ENCODE measurements at places on chromosomes 4 and X.

- DNase-seq: no peak
Observed at GRCh38 chr4:140944199-140944515, 188.0 kb upstream of the TBC1D9 start.

- no peak for DNase-seq
Observed at GRCh38 chr4:32624943-32625603, 1904.9 kb downstream of the PCDH7 start.

GRCh38 chrX:130079824-130080406, 30.4 kb downstream of the ELF4 start:
- peak; percentile 52 for DNase-seq

DNA sequence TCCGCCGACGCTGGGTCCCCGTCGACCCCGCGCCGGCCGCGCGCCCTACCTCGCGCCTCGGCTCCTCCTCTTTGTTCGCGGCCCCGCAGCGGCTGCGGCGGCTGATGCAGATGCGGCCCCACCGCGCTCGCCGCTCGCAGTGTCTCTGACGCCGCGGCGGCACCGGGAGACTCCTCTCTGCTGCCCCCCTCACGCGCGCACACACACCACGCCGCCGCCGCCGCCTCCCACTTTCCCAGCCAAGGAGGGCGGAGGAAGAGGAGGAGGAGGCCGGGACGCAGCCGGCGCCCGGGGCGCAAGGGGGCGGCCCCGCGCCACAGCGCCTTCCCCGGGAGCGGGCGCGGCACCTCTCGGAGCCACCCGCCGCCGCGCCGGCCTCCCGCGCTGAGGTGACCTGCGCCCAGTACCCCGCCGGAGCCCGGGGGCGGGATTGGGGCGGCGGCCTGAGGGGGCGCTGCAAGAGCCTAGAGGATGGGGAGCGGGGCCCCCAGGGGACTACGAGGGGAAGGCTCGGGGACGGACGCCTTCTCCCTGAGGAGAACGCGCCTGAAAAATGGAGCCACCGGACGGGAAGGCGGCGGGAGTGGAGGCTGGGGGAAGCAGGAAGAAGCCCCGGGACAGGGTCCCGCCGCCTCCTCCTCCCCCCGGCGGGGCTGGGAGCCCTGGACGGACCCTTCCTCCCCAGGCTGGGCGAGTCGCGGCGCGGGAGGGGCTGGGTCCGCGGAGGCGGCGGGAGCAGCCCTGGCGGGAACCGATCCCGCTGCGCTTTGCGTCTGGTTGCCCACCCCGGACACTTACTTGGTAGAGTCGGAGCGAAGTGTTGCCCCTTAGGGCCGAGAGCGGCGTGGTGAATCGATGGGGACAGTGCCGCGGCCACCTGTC, at the start of gene SH3RF1:
Gene SH3RF1 (minus strand): TSS at position 147 of the 882 bp plus-strand sequence. CDS start 1,744 bp downstream, outside the sequence.
- peak; percentile 20 for DNase-seq

DNA sequence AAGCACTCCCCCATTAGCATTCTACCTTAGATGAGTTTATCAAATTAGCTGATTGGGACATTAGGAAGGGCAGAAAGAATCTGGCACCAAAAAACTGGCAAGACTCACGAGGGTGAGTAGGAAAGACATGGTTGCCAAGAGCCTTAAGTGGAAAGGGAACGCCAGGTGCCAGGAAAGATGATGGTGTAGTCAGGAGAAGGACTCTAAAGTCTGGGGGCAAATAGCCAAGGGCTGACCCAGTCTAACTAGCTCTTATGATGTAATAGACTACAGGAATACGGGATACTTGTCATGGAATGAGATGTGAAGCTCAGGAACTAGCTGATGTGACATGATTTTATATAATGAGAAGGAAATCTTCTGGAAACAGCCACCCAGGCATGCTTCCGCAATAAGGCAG, 94.8 kb downstream of the MBNL3 start:
- DNase-seq: no peak

DNA sequence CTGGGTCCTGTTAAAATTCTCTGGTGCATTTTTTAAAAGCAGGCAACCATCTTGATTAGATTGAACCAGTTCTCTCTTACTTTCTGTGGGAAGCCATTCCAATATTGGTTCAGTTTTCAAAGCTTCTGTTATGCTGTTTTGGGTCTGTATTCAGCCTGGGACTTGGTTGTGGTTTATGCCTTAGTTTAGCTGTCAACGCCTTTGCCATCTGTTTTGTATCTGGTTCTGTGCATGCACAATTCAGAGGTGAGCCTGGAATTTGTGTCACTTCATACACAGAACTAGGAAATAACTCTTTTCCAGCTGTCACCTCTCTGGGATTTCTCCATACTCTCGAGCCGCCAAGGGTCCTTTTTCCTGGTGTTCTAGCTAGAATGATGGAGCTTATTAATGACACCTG, 46.2 kb downstream of the STAP1 start:
- DNase-seq: no peak

GRCh38 chr4:20037745-20038144, 214.0 kb upstream of the SLIT2 start:
- DNase-seq: no peak

DNA sequence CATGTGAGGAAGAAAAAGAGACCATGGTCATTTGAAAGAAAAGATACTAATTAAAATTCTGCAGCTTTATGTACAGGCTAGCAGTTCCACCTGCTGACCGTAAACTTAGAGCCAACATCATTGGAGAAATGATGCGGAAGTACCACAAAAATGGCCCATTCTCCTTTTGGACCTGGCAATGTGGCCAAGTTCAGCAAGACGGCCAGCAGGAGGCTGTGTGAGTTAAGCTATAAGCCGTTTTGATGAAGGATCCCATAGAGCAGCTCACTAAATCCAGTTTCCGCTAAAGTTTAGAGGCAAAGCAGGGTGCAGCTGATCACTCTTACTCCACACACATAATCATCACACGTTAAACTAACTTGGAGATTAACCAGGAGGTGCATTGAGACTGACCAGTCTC, 133.8 kb downstream of the LDB2 start:
- no peak for DNase-seq

GRCh38 chrX:129781134-129781672, 1.5 kb downstream of the SASH3 start:
- peak; percentile 80 for DNase-seq

- DNase-seq: no peak
Observed at GRCh38 chr4:22063613-22064012, 115.0 kb upstream of the KCNIP4 start.

GRCh38 chrX:12690646-12691045, 100.6 kb upstream of the PRPS2 start:
- no peak for DNase-seq

DNA sequence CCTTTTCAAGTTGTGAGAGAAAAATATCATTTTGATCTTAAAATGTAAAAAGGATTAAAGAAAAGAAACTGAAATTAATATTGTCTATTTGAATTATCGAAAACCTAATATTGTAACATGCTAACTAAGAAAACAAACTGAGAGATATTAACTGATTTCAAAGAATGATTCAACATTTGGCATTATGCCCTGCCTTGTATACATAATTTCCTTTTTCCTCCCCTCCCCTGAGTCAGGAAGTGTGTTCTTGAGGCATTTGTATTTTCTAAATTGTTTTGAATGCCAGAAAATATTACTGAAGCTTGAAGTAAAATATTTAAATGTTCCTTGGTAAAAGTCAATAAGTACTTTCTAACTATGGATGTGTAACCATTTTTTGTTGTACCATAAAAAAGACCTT, 49.4 kb downstream of the RPS6KA3 start:
- DNase-seq: no peak

DNA sequence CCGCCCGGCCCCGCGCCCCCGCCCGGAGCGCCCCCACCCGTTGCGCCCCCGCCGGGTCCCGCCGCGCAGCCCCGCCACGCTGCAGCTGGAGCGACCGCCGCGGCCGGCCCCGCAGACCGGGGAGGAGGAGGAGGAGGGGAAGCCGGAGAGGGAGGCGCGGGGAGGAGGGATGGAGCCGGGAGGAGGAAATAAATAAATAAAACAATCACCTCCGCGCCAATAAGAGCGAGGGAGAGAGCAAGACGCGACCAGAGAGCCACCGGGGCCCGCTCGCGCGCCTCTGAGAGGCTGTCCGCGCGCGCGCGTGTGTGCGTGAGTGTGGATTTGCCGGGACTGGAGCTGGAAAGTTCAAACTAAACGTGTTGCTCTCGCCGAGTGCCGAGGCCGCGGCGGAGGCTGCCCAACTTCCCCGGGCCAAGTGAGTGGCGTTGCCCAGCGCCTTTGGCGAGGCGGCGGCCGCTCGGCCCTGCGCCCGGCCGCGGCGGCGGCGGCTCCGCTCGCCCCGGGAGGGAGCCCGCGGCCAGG, 2184.4 kb upstream of the TENM3 start:
- DNase-seq: no peak

DNA sequence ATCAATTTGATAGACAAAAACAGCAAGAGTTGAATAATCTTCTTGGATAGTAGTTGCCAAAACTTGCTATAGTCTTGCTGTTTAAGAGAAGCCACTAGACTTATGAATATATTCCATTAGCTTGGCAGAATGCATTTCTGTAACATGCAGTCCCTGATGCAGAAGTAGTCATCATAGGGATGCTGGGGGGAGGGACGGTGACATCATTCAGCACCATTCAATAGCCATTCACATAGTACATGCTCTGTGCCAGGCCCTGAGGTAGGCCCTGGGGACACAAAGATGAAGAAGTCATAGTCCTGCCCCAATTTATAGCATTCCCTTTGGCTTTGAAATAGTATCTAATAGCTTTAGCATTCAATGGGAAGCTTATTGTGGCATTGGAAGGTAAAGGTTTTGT, 185.5 kb upstream of the AFF2 start:
- no peak for DNase-seq

DNA sequence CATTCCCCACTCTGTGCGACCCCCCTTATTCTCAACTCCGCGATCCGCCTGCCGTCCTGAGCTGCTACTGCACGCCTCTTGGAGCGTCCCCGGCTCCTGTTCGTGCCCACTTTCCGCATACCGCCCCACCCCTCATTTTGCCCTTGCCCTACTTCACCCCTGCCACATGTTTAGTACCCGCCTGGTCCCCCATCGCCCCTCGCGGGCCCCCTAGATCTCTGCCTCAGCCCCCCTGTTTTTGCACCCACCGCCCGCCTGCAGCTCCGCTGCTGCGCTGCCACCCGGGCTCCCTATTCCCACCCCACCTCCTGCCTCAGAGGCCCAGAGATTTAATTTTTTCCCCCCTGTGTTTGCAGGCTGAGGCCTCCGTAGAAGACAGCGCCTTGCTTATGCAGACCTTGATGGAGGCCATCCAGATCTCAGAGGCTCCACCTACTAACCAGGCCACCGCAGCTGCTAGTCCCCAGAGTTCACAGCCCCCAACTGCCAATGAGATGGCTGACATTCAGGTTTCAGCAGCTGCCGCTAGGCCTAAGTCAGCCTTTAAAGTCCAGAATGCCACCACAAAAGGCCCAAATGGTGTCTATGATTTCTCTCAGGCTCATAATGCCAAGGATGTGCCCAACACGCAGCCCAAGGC, 1.4 kb downstream of the MAGED1 start:
- DNase-seq: no peak

GRCh38 chr4:80465238-80465637, 129.7 kb downstream of the CFAP299 start:
- no peak for DNase-seq

- DNase-seq: no peak
Observed at GRCh38 chr4:159129814-159130550, 27.1 kb downstream of the RAPGEF2 start.

DNA sequence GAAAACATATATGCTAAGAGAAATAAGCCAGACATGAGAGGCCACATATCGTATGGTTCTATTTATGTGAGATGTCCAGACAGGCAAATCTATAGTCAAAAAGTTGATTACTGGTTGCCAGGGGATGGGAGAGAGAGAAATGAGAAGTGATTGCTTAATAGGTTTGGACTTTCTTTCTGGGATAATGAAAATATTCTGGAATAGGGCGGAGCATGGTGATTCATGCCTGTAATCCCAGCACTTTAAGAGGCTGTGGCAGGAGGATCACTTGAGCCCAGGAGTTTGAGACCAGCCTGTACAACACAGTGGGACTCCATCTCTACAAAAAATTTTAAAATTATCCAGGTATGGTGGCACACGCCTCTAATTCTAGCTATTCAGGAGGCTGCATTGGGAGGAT, 22.4 kb downstream of the RBM47 start:
- DNase-seq: no peak

GRCh38 chrX:131626681-131627296, 82.9 kb downstream of the OR13H1 start:
- DNase-seq: no peak

DNA sequence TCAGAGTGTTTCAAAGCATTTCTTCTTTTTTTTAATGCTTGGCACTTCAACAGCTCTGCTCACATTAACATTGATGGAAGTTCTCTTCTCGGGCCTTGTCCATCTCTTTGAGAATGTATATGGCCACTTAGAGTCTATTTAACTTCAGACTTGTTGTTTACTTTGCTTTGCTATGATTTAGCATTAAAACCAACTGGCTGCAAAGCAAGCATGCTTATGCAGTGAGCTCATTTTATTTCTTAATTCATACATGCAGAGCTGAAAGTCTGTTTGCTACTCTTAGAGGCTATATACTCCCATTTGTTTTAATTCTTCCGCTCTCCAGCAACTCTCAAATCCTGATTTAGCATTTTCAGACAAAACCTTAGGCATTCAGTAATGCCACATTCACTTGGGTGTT, 107.6 kb upstream of the PACRGL start:
- DNase-seq: no peak

DNA sequence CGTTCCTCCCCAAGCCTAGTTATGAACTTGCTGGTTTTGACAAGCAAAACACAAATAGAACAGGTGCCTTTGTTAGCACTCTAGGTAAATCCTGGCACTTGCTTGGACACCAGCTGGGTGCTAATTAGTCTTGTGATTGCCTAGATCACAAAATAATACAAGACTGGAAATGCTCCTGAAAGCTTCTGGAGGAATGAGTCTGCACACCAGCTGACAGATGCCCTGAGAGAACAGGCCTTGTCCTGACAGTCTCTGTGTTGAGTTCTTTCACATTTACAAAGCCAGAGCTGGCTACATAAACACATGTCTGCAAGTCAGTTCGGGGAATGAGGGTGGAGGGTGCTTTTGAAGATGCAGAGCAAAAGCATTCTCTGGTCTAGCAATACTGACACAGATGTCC, 93.8 kb downstream of the ELOVL6 start:
- no peak for DNase-seq

GRCh38 chrX:134650701-134651100, 7.6 kb downstream of the PLAC1 start:
- no peak for DNase-seq

DNA sequence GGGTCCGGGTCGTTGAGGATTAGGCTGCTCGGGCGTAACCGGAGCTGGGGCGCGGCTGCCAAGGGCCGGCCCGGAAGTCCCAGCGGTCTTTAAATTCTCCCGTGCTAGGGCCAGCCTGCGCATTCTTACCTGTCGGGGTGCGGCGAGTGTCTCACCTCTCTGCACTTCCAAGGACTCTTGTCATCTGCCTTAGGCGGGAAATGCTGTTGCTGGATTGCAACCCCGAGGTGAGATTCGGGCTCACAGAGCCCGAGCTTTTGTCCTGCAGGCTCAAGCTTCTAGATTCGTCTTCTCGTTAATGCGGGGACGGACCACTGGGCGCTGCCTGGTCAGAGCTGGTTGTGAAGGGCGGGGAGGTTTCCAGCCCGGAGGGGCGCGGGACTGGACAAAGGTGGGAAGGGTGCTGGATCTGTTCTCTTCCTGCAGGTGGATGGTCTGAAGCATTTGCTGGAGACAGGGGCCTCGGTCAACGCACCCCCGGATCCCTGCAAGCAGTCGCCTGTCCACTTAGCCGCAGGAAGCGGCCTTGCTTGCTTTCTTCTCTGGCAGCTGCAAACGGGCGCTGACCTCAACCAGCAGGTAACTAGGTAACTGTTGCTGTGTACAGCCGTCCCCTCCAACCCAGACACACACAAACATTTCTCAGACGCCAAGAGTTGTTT, at the start of gene ANKRD37:
Gene ANKRD37 (plus strand): TSS at position 118 of the 662 bp plus-strand sequence. CDS start 83 bp downstream, at position 201.
- no peak for DNase-seq

All from activated naive CD4-positive, alpha-beta T cell treated with anti-CD3 and anti-CD28 coated beads, Interleukin-2, amount 50 U/mL, for 16 hours (primary cell).